ENCODE measurements at places on chromosomes 7 and 10.

GRCh38 chr10:63268798-63269503 lies 135.8 kb downstream of the NRBF2 start:
- peak; percentile 85 for DNase-seq

GRCh38 chr7:5421714-5422395 lies 1.8 kb downstream of the TNRC18 start:
- DNase-seq: peak; percentile 38

DNA sequence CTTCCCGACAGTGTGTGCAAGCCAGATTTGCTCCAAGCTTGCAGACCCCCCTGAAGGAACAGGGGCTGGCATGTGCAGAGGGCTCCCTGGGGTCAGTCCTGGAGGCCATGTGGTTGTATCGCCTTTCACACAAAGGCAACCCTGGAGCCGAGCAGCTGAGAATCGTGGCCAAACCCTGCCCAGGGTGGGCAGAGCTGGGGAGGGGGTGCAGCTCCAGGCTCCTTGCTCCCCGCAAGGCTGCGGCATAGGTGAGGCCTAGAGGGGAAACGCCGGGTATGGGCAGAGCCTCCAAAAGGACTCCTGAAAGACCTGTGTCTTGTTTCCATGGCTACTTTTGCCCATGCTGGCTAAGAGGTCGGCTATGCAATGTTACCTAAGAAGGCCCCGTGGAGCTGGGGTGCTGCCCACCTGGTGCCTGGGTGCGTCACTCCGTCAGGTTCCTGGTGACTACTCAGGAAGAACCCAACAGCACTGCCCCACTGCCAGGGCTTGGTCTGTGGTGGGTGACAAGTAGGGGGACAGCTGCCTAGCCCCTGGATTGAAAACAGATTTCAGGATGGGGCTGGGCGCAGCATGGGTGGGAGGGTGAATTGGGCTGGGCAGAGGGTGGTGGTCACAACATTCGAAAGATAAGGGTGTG lies 171.0 kb upstream of the SHH start:
- DNase-seq: no peak

DNA sequence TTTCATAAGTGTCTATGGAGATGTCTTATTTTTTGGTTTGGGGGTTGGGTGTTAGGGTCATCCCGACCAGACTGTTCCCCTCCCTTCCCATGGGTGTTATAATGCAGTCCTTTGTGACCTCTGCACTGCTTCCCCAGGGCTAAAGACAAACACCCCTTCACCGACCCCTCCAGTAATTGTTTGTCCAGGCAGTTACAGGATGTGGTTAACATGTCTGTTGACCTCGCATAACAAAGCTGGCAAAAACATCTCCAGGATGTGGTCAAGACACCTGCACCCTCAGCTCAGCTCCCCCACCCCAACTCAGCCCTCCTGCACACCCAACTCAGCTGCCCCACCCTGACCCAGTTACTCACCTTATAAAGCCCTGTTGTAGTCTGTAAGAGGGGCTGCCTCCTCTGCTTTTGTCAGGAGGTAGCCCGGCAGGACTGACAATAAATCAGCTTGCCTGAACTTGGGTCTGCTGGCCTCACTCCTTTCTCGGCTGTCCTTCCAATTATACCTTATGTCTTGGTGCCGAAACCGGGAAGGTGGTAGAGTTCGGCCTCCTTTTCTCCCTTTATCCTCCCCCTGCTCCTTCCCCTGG lies 102.2 kb downstream of the ZNF92 start:
- DNase-seq: peak; percentile 16

- no peak for DNase-seq
These were observed 254.6 kb downstream of the PTEN start for GRCh38 chr10:88117869-88118632.

GRCh38 chr7:43695365-43695764 lies 34.0 kb downstream of the COA1 start:
- DNase-seq: no peak

GRCh38 chr7:50826371-50827172 lies 43.9 kb upstream of the GRB10 start:
- no peak for DNase-seq

GRCh38 chr7:99393355-99394187 lies 14.8 kb downstream of the PDAP1 start:
- DNase-seq: no peak

- no peak for DNase-seq
These were observed 365.3 kb upstream of the IGFBP3 start for GRCh38 chr7:46286356-46286755.
